Stimulated activated naive CD8-positive, alpha-beta T cell treated with anti-CD3 and anti-CD28 coated beads, Interleukin-15, Interleukin-2, amounts not matched to agents 100 U/mL and 50 U/mL, for 24 hours (primary cell): ENCODE measurements at places on chromosomes 11 and 22.

- no peak for DNase-seq
Measured at GRCh38 chr11:35905646-35906276, 38.1 kb upstream of the LDLRAD3 start.

DNA sequence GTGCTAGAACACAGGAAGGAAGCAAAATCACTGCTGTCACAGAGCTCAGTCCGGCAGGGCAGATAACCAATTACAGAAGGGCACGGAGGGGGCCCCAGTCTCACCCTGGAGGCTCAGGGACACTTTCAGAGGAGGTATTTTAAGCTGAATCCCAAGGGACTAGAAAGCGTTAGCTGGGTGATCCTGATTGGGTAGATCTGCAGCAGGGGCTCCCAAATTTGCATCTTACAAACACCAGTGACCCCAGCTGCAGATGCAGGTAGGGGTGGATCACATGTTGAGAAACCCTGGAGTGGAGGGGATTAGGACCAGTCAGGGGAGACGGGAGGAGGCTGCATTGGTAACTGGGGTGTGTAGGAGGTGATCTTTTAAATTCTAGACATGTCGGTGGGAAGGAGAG, 91.4 kb downstream of the CSNK2A3 start:
- DNase-seq, result no peak

GRCh38 chr11:129608711-129609110, 206.9 kb upstream of the TMEM45B start:
- no peak for DNase-seq

DNA sequence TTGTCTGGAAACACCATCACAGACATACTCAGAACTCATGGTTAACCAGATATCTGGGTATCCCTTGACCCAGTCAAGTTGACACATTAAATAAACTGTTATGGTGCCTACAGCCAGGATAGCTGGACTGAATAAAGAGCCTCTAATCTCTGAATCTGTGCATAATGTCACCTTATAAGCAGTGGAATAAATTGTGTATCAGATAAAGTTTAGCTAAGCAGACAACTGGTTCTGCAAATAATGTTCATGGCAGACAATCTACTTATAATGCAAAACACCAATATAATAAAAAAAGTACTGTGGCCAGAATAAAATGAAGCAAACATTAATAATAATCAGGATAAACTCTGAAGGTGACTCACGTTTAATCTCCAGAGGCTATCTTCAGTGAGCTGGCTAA, 628.5 kb upstream of the FAT3 start:
- no peak for DNase-seq
